ENCODE measurements at places on chromosomes 11 and 22.

DNA sequence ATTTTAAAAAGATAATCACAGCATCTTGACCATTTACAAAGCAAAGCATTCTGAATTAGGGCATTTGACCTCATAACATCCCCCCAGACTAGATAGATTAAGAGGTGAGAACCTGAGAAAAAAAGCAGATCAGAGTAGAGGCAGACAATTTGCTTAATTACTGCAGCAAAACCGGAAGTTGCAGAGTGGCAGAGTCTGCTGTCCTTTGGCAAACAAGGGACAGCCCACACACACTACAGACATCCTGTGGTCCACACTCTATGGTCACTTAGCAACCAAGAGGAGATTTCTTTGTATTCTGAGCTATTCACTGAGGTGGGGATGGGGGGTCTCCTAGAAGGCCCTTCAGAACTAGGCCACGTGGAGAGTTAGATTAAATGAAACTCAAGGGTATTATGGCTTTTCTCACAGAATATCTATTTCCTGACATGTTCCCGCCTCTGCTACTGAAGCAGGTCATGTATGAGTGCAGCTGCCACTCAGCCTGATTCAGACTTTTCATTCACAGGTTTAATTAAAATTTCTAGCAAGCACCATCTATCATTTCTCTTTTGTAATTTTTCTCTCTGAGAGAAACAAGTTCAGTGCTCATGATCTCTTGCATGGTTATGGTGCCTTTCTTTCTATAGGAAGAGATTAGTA is 48.5 kb downstream of the SVIP start:
- no peak for DNase-seq

DNA sequence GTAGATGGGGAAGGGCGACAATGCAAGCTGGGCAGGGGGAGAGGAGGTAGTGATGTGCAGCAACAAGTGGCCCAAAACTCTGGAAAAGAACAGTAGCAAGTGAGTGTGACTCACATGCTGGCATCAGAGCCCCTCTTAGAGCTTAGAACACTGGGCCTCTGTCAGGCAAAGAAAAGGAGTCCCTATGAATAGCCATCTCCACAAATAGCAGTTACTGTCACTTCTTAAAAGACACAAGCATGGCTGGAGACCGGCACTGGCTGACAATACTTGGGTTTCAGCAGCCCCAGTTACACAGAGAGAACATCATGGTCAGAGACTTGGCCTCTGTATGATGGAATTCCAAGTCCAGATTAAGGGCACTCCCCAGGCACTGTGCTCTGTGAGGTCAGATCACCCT is 58.2 kb downstream of the PRCP start:
- DNase-seq = no peak

DNA sequence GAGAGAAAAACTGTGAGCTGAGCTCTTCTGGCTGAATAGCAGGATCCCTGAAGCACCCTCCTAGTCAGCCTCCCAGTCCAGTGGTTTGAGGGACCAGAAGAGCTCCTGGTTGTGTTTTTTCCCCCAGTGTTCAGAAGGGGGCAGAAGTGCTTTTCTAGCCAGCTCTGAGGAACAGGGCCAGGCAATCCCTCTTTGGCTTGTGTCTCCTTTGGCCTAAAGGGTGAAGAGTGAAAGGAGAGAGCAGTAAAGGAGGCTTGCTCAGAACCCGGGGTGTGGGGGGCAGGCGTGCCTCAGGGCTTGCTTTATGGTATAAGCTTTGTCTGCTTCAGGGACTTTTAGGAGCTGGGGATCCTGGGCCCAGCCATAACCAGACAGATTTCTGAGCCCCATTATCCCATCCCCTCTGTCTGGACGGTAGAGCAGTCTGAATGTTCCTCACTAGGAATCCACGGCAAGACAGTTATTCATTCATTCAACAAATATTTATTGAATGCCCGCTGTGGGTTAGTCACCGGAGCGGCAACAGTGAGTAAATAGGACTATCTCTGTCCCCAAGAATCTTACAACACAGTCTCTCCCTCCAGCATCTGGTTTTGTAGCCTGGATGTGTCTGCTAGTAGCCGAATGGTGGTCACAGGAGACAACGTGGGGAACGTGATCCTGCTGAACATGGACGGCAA is 14.5 kb downstream of the ACP2 start:
- DNase-seq = peak; percentile 80

DNA sequence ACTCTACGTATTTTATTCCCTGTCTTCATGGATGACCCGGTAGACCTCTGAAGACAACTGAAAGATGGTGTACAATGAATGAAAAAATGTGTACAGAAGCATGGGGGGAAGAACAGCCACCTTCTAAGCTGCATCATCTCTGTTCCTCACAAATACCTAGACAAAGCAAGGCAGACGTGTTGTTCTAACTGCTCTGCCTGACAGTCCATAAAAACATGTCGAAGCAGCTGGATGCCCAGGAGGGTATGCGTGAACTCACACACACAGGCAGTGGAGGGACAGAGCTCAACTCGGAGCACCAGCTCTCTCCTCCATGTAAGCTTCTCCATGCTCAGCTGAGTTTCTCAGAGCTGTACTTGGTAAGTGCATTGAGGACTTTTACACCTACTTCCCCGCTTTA is 327.4 kb downstream of the CTTN start:
- no peak for DNase-seq

DNA sequence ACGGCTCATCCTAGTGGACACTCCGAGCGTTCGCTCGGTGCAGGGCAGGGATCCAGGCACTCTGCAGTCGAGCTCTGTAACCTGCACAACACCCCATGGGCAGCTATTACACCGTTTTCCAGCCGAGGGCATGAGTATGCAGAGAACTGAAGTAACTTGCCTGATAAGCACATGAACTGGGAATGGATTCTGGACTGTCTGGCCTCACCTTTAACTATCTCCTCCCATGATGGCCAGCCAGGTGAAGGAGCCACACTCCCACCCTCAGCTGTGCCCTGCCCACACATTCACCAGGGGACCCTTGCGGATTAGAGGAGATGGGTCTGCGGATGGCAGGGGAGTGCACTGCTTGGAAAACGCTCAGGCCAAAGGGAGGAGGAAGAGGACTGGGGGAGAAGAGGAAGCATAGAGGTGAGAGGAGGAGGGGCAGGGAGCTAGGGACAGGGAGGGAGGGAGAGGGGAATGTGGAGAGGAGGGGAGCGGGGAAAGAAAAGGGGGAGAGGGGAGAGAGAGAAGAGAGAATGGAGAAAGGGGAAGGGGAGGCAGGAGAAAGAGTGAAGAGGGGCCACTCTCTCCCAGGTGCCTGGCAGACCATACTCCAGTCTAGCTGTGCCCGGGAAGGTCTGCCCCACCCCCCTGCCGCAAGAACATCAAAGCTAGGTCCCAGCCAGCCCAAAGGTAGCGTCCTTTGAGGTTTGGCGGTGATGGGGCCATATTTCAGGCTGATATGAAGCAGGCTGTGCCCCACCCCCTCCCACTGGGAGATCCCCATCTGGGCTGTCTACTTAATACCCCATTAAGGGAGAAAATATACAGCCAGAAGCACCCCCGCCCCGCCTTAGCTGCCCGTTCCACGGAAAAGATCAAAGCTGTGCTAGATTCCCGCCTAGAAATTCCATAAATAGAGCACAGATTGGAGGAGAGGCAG is 33.2 kb upstream of the TCF20 start:
- no peak for DNase-seq

- no peak for DNase-seq
Measured at GRCh38 chr11:62854825-62855570, 15.6 kb upstream of the WDR74 start.

DNA sequence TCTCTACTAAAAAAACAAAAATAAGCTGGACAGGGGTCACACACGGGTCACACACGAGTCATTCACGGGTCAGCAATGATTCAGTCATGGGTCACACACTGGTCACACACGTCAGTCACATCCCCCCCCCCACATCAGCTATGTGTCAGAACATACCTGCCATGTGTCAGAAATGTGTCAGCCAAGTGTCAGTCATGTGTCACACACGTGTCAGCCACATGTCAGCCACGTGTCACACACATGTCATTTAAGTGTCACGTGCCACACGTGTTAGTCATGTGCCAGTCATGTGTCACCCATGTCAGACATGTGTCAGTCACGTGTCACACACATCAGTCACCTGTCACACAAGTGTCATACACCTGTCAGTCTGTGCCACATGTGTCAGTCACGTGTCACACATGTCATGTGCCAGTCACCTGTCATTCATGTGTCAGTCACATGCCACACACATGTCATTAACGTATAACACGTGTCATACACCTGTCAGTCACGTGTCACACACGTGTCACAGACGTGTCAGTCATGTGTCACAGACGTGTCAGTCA is 28.7 kb upstream of the MMP20 start:
- no peak for DNase-seq

GRCh38 chr11:28072321-28072720 is 35.6 kb downstream of the KIF18A start:
- peak; percentile 14 for DNase-seq

- peak; percentile 35 for DNase-seq
Measured at GRCh38 chr11:107370390-107370789, 87.2 kb downstream of the CWF19L2 start.

DNA sequence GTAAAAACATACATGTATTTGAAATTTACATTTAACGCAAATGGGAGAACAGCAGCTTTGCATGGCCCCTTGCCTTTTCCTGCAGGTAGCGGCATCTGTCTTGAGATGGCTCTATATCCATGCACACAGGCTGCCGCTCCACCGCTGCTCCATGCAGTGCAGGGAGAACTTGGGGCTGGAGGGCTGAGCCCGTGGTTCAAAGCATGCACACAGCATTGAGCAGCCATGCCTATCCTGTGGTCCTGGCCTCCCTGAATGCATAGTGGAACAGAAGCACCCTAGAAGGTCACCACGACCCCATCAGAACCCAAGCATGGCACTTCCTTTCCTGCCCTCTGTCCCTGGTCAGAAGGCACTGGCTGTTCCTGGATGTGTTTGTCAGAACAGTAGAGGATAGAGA is 35.0 kb upstream of the TP53I11 start:
- no peak for DNase-seq

DNA sequence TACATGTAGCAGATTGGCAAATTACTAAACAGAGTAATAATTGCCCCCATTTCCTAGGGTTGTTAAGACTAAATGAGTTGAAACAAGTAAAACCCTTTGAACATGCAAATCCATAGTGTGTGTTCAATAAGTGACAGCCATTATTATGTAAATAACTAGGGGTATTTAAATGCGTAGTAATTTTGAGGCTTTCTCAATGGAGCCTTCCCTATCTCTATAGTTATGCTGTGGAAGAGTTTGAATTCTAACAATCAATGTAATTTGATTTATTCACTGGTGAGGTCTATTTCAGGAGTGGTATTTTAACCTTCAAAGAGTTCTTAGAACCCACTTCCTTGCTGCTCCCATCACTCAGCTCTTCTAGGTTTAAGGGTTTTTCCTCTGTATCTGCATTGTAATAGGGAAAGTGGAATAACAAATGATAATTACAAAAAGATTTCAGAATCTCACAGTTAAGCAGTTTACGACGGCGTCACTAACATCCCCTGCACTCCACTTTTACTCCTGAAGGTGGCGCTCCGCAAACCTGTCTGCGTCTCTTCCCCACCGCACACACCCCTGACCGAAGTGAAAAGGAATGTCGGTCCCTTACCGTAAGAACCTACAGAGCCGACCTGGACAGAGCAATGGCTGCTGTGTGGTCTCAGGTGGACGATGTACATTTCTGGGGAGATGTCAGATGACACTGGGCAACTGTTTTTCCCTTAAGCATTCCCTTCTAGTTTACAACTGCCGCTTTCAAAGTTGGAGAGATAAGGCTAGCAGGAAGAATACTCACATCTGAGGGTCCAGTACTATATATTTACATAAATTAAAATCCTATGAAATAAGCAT is 80.8 kb downstream of the ZC3H12C start:
- DNase-seq = peak; percentile 66

GRCh38 chr11:69669486-69669885 is 5.7 kb downstream of the LTO1 start:
- DNase-seq = no peak

DNA sequence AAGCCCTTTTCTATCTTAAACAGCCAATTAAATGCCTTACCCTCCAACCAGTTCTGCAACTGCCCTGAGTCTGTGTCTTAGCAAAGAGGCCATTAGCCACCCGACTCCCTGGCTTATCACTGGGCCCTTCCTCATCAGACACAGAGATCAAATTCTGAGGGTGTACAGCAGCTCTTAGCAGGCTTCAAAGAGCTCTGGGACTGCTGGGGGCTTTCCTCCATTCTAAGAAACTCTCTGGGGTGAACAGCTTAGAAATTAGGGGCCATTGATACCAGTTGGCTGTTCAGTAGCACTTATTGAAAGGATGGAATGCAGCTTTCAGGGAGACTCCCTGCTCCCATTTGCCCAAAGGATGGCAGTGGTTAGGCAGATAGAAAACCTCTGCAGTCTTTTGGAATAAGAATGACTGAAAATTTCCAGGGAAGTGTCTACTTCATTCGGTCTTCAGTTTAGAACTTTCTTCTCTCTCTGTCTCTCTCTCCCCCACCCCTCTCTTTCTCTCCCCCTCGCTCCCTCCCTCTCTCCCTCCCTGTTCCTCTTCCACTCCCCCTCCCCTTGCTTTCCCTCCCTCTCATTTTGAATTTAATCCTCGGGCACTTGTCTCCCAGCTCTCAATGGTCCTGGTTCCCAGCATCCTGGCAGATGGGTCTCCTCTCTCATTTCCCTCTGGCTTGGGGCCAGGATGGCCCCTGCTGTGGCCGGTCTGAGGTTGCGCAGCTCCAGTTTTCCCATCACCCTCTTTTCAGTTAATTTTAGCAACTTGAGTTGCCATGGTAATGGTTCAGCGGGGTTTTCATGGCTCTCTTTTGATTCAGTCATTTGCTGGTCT is 76.4 kb downstream of the COMMD9 start:
- no peak for DNase-seq

GRCh38 chr11:55854704-55855103 is 16.2 kb downstream of the OR5D16 start:
- DNase-seq = no peak

DNA sequence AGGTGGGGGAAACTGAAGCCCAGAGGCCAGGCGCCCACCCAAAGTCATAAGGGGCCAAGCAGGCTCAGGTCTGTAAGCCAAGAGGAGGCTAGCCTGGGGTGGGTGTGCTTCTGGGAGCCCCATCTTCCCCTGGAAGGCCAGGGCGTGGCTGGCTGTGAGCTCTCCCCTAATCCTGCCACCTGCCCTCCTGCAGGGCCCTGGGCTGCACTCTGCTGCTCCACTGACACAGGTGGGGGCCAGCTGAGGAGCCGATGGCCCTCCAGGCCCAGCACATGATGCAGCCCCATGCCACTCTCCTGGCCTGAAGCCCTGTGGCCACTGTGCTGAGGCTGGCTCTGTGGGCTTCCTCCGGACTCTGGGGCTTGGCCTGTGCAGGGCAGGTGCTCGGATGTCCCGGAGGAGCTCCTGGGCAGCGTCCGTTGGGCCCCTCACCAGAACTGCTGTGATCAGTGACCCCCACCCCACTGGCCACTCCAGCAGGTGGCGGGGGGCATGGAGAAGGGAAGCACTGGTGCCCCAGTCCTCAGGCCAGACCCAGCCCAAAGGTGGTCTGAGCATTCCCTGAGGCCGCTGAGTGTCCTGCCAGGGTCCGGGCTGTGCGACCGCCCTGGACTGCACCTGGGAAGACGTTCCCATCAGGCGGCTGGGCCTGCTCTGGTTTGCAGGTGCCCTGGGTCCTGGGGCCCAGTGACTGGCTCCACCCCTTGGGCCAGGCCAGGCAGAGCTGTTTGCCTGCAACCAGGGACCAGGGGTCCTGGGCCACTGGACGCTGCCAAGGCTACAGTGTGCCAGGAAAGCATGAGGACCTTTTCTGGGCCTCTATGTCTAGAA is 8.5 kb downstream of the PIM3 start:
- no peak for DNase-seq
